ENCODE measurements at places on chromosomes 12 and 14. TPM values are rescaled to one million over a fixed set of nuclear protein-coding genes. Genes with fewer than 3 reads are reported as not detected.
A peak's percentile ranks its signal among the peaks of the same experiment; 100 is the strongest.

- ATAC-seq, result no peak
Observed at GRCh38 chr12:89461190-89461589, 63.4 kb downstream of the GALNT4 start.

- ATAC-seq, result no peak
Observed at GRCh38 chr12:124491310-124491709, 76.1 kb downstream of the NCOR2 start.

DNA sequence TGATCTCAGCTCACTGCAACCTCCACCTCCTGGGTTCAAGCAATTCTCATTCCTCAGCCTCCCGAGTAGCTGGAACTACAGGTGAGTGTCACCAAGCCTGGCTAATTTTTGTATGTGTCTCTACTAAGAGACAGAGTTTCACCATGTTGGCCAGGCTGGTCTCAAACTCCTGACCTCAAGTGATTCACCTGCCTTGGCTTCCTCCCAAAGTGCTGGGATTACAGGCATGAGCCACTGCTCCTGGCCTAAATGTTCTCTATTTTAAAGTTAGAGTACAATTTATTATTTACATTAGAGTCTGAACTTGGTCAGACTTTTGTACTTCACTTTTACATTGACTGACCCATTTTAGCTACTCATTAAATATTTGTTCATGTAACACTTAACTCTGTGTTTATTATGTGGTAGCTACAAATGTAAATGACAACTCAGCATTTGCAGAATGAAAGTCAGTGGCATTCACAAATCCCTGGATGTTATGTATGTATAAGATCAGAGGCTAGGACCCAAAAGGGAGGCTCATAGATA, 409.6 kb downstream of the APAF1 start:
- ATAC-seq, result no peak

- ATAC-seq, result peak; percentile 26
Observed at GRCh38 chr12:2513141-2514037, 281.4 kb upstream of the FKBP4 start.

- no peak for ATAC-seq
Observed at GRCh38 chr12:59067083-59067482, 146.8 kb upstream of the LRIG3 start.

DNA sequence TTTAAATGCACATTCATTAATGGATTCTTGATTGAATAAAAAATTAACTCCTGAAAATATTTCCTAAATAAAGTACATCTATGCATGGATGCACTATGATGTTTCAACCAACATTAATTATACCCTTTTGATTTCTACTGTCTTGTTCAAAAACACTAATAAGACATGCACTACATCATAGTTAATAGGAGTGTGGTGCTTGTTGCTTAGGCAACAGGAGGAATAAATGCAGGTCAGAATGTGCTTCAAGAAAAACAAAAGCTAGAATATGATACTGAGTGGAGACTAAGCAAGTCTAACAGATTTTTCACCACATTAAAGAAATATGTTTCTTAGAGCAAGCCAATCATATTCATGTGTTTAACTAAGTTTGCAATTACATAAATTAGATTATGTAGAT, 495.8 kb upstream of the GARIN6 start:
- ATAC-seq, result no peak

GRCh38 chr12:9957834-9958233, 13.4 kb upstream of the CLEC12A start:
- peak; percentile 52 for ATAC-seq

DNA sequence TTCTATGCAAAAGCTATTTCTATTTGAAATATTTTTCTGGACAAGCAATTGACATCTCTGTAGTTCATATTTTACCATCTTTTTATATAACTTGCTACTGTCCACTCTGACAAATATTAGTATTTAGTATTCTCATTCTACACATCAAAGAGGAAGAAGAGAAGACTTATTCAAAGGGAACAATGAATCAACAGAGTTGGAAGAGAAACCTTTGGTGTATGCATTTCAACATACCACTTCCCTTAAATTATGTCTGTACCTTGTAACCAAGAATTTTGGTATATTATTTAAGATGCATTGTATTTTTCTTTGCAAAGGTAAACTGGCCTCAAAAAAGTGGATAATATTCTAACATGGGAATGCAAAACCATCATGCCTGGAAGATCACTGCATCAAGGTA, 72.1 kb upstream of the DUSP6 start:
- no peak for ATAC-seq

MEG3 gene
- not detected for total RNA-seq

Data from activated T-helper 17 cell treated with anti-CD3 and anti-CD28 coated beads, Interleukin-2, amount 50 U/mL, for 72 hours (primary cell).